RWPE1 (cell line): ENCODE measurements at places on chromosomes 2 and 18.

- no peak for DNase-seq
These were observed 256.2 kb upstream of the ZSWIM2 start for GRCh38 chr2:187105218-187105617.

DNA sequence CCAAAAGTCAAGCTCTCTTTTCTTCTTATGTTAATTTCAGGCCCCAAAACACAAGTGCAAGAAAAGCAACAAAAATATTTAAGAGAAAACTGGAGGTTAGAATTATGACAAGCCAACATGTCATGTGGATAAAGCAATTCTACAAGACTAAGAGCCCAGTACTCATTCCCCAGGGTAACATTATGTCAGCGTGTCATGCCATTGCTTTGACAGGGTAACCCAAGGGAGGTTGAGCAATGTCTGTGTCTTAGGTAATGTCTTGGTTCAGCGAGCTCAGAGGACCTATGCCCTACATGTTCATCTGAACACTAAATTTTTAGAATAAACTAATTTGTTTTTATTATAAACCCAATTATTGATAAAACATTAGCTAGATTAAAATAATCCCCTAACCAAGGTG lies 173.2 kb upstream of the ZNF804A start:
- no peak for DNase-seq

- DNase-seq, result no peak
These were observed 105.6 kb upstream of the CTDP1 start for GRCh38 chr18:79573921-79574491.

GRCh38 chr2:25258847-25259736 lies 82.6 kb downstream of the DNMT3A start:
- DNase-seq, result no peak

DNA sequence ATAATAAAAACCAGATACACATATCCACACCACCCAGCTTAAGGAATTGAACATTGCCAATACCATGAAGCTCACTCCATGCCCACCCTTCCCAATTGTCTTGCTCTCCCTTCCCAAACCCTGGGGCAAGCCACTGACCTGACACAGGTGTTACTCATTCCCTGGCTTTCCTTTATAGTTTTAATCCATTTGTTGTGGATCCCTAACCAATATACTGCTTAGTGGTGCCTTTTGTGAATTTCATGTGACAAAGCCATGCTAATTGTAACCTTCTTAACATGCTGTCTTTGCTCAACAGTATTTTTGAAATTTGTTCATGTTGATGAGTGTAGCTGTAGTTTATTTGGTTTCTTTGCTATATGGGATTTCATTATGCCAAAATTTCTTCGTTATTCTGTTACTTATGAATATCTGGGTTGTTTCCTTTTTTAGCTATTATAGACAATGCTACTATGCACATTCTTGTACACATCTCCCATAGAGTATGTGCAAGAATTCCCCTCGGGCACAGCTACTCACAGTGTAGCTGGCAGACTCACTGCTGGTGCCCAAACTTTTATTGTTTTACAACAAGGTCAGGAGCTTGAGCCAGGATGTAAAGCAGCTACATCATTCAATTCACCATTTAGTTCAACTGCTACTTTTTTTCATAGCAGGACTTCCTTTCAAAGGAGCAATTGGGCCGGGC lies 90.8 kb upstream of the ATL2 start:
- DNase-seq, result no peak

GRCh38 chr2:226802573-226802972 lies 3.0 kb upstream of the IRS1 start:
- DNase-seq, result peak; percentile 52

GRCh38 chr2:41970988-41971660 lies 76.7 kb upstream of the PKDCC start:
- no peak for DNase-seq

DNA sequence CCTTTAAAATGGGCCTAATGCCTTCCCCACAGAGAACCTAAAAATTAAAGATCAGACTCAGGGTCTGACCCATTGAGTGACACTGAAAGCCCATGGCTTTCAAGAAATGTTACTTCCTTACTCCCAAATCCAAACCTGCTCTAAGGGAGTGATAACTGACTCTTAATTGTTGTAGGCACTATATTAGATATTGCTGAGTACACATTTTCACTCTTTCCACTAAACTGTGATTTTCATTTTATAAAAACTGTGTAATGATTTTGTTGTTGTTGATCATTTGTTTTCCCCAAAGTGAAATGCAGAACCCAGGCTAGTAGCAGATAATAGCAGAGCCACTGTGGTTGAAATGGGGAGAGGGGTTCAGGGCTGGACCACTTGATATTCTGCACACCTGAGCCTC lies 87.1 kb downstream of the LRRTM1 start:
- DNase-seq, result no peak

- no peak for DNase-seq
These were observed 83.5 kb upstream of the CCDC195 start for GRCh38 chr2:224799691-224800090.

DNA sequence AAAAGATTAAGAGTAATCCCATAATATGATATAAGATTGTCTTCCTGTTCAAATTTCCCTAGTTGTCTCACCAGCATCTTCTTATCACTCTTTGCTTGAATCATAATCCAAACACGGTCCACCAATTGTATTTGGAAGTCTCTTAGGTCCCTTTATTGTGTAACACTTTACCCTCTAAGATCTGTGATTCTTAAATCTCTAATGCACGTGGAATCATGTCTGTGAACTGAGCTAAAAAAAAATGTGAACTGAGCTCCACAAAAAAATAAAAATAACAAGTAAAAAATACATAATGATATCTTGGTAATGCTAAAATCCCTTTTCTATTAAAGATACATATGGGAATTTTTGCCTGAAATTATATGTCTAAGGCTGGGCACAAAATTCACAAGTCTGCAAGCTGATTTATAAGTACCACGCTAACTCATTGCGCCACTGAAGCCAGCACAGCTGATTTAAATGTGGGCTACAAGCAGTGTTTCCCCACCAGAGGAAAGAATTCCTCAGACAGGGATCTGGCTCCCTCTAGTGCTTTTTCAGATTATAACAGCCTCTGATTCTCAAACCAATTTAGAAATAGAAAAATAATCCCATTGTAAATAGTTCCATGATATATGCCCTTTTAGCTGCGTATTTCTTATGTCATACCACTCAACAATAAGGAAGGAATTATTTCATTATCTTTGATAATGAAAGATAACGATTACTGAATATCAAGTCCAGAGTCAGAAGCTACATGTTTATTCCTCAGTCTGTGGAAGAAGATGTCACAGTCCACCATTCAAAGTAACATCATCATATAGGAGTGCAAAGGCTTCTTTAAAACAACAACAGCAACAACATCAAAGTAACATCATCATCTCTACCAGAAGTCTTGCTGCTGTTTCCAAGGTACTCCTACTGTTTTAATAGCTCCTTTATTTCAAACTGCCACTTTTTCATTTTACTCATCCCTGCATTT lies 22.9 kb downstream of the RBM43 start:
- peak; percentile 66 for DNase-seq

DNA sequence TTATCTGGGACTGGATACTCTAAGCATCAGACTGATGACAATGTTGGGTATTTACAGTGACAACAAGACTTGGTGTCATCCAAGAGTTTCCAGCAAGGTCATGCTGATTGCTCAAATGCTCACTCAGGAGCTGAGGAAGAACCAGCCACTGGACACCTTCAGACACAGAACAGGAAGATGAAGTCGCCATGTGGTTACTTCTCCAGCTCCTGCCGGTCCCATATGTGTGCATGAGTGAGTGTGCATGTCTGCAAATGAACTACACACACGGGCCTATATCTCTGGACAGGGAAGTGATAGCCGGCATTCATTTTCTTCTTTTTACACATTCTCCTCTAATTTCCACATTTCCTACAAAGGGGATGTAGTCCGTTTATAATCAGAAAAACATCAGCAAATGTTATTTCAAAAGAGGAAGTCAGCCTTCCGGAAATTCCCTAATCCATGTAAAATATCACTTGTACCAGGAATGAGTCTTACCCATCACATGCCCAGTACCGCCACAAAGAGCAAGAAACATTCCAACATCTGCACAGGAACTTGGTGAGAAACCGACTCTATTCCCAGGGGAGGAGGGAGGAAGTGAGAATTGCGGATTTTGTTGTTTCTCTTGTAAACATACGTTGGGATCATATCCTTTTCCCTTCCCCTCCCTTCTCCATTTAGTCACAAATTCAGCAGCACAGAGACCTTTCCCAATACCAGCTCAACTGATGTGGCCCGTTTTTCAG lies 10.8 kb downstream of the RFX8 start:
- no peak for DNase-seq

DNA sequence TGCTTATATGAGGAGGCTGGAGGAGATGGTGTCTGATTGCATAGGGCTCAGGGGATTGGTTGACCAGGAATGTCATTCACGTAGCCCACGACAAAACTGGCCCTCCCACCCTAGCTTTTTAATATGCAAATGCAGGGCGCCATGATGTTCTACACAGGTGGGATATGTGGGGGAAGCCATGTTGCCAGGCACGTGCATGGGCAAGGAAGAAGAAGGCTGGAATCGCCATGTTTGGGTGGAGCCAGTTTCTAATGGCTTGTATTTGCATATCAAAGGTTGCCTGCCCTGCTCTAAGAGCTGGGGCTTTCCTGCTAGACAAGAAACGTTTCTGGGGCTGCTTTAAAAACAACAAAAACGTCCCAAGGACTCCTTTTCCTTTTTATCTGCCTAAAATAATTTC lies 26.5 kb upstream of the LINC00305 start:
- no peak for DNase-seq

GRCh38 chr18:46910856-46911255 lies 6.5 kb downstream of the PIAS2 start:
- no peak for DNase-seq

GRCh38 chr2:140698636-140699035 lies 1432.2 kb downstream of the LRP1B start:
- no peak for DNase-seq

DNA sequence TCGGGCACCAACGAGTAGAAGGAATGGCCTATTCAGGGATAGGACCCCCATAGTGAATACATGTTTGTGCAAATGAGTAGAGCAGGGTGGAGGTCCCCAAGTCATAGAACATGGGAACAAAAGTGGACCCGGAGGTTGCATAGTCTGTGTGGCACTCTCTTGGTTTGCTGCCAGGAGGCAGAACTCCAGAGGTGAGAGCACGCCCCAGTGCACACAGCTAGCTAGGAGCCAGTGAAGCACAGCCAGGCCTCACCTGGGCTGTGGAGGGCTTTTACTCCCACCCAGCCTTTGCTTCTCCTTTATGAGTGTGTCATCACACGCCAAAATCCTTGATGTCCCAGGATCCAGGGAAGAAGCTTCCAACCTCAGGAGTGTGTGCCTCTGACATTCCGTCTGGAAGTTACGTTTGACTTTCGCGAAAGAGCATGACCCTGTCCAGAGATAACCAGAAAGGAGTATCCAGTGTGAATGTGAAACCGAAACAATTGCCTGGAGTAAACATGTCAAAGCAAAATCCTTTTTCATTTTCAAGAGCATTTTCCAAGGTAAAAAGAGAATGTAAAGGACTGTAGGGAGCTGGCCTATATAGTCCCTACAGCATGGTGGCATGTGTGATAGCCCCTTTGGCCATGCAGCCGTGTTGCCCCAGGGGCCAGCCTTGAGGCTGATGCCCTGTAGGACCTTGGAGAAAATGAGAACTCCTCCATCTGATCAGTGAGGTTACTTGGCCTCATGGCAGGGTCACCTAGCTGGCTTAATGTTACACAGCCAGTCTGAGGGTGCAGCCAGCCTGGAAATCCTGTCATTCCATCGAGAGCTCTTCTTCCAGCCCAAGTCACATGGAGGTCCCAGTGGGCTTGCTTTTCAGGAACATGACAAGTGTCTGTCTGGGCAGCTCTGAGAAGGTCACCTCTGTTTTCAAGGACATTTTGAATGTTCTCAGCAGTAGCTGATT lies 8.8 kb downstream of the TRIB2 start:
- DNase-seq, result no peak

DNA sequence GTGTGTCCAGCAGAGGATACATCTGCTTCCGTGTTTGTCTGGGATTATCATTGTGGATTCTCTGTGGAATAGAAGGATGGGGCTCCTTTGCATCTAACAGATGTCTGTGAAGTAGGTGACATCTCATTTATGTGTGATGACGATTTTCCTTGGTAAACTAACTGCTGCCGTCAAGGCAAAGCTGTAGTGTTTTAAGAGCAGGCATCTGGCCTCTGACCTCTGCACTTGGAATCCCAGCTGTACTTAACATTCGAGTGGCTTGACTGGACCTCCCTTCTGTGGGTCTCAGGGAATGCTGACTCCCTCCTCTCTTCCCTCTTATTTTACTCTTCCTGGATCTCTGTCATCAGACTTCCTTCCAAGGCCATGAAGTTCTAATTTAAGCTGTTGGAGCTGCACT lies 56.4 kb downstream of the DCDC2C start:
- no peak for DNase-seq

DNA sequence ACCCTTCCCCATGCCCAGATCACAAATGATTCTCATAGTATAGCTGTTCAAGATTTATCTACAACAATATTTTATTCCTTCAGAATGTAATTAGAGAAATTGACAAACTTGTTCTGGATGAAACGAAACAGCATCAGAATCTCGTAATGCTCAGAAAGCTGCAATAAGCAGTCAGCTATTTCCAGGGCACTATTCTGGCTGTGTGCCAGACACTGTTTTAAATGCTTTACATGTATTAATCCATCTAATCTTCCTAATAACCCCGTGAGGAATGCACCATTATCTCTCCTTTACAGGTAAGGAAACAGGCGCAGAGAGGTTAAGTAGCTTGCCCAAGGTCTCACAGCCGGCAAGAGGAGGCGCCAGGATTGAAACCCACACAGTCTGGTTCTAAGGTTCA lies 10.1 kb upstream of the LYPD6B start:
- DNase-seq, result no peak

- no peak for DNase-seq
These were observed 341.0 kb downstream of the MEIS1 start for GRCh38 chr2:66775730-66776422.

GRCh38 chr2:37625156-37625555 lies 46.3 kb downstream of the CDC42EP3 start:
- DNase-seq, result peak; percentile 49

- DNase-seq, result no peak
These were observed 239.2 kb downstream of the CMPK2 start for GRCh38 chr2:6626401-6627012.

- DNase-seq, result no peak
These were observed 70.0 kb upstream of the STON1 start for GRCh38 chr2:48459921-48460320.

DNA sequence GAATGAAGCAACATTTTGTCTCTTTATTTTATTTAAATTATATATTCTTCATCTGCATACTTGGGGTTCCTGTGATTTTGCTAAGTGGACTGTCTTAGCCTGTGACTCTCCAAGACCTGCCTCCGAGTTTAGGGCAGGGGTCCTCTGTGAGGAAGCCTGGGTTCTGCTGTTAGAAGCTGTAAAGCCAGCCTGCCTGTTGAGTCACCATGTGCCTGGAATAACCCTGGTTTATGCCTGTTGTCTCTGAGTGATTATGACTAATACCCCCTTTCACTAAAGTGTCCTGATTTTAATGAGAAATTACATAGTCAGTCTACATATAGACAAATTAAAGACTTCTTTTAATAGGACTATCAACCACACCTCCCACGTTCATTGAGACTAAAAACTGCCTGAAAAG lies 369.1 kb downstream of the ZNF521 start:
- DNase-seq, result no peak
